ENCODE measurements at places on chromosomes 4 and X. TPM values are rescaled to one million over a fixed set of nuclear protein-coding genes. Genes with fewer than 3 reads are reported as not detected.

MAML3 gene
- 17.6 TPM for total RNA-seq

BEND2 gene
- 0.27 TPM for total RNA-seq

LIAS gene
- 21.7 TPM for total RNA-seq

PYURF gene
- total RNA-seq: 66.1 TPM

TRIM2 gene
- 192 TPM for total RNA-seq

PSAPL1 gene
- 0.05 TPM for total RNA-seq

TRIML1 gene
- total RNA-seq: not detected

KIAA1210 gene
- total RNA-seq: 0.33 TPM

FLNA gene
- 469 TPM for total RNA-seq

MAGED4B gene
- total RNA-seq: 18.4 TPM

BST1 gene
- 4.9 TPM for total RNA-seq

LINC00632 gene
- 131 TPM for total RNA-seq

AKAP14 gene
- total RNA-seq: not detected

TCP11X2 gene
- total RNA-seq: 6.8 TPM

MAGEA10 gene
- not detected for total RNA-seq

GPR119 gene
- not detected for total RNA-seq

USP11 gene
- total RNA-seq: 142 TPM

VCX2 gene
- not detected for total RNA-seq

CLDN34 gene
- total RNA-seq: not detected

UGT2A3 gene
- 0.22 TPM for total RNA-seq

GLOD5 gene
- not detected for total RNA-seq

Measured in camera-type eye (tissue), 1 donor.